Stimulated activated CD4-positive, alpha-beta T cell treated with anti-CD3 and anti-CD28 coated beads, Interleukin-1b, Interleukin-23, amount 100 ng/mL, for 1 hour (primary cell): ENCODE measurements at places on chromosomes 5 and 9.

- no peak for DNase-seq
These were observed 4.5 kb upstream of the CD274 start for GRCh38 chr9:5445886-5446285.

GRCh38 chr9:2697492-2697891 lies 19.8 kb upstream of the KCNV2 start:
- no peak for DNase-seq

GRCh38 chr5:102654559-102655349 lies 100.4 kb upstream of the PAM start:
- no peak for DNase-seq

GRCh38 chr9:133995012-133995896 lies 3.1 kb upstream of the VAV2 start:
- no peak for DNase-seq

- no peak for DNase-seq
These were observed 307.4 kb upstream of the C9orf72 start for GRCh38 chr9:27880635-27881034.

GRCh38 chr9:107260437-107261081 lies 22.5 kb upstream of the RAD23B start:
- no peak for DNase-seq

DNA sequence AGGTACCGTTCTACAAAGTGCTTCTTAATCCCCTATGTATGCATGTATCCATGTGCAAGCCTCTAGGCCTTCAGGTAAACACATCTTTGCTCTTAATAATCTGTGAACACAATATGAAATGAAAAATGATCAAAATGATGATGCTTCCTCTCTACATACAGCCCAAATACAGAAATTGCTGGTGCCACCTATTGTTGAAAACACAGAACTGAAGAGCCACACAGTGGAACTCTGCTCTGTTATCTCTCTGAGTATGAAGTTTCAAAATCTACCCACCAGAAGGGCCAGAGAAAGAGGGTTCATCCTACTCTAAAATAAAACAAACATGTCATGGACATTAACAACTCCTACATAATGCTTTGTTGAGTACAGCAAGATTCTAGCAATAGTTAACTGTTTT lies 71.3 kb downstream of the GLIS3 start:
- no peak for DNase-seq

DNA sequence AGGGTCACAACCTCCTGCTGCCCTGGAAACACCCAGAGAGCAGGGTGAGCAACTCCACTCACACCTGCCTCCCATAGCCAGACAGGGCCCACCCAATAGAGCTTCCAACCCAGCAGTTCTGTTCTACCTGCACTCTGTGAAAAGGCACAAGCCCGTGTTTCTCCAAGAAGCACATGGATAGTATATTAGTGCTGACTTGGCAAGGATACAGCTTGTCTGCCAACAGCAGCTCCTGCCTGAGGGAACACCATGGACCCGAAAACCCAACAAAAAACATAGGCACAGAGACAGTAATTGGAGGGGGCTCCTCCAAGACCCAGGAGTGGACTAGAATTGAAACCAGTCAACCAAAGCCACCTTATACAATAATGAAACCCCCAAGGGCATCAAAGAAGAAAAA lies 48.6 kb downstream of the CDKN2A start:
- DNase-seq = no peak

- DNase-seq = no peak
These were observed 501.3 kb upstream of the FTMT start for GRCh38 chr5:121350181-121350930.

- DNase-seq = no peak
These were observed 5.7 kb upstream of the WNT8A start for GRCh38 chr5:138078006-138078643.

DNA sequence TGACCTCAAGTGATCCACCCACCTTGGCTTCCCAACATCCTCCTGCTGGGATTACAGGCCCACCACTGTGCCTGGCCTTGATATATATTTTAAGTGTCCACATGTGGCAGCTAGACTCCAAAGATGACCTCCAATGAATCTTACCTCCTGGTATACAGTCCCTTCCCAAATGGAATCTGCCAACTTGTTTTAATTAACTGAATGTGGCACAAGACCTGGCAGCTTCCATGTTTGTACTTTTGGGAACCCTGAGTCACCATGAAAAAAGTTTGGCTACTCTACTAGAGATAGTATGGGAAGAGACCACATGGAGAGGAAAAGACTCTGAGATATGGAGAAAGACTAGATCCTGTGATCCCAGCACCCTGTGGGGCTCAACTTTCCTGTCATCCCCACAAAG lies 42.5 kb downstream of the CCL28 start:
- DNase-seq = no peak
